ENCODE measurements at places on chromosomes 11 and 22.

DNA sequence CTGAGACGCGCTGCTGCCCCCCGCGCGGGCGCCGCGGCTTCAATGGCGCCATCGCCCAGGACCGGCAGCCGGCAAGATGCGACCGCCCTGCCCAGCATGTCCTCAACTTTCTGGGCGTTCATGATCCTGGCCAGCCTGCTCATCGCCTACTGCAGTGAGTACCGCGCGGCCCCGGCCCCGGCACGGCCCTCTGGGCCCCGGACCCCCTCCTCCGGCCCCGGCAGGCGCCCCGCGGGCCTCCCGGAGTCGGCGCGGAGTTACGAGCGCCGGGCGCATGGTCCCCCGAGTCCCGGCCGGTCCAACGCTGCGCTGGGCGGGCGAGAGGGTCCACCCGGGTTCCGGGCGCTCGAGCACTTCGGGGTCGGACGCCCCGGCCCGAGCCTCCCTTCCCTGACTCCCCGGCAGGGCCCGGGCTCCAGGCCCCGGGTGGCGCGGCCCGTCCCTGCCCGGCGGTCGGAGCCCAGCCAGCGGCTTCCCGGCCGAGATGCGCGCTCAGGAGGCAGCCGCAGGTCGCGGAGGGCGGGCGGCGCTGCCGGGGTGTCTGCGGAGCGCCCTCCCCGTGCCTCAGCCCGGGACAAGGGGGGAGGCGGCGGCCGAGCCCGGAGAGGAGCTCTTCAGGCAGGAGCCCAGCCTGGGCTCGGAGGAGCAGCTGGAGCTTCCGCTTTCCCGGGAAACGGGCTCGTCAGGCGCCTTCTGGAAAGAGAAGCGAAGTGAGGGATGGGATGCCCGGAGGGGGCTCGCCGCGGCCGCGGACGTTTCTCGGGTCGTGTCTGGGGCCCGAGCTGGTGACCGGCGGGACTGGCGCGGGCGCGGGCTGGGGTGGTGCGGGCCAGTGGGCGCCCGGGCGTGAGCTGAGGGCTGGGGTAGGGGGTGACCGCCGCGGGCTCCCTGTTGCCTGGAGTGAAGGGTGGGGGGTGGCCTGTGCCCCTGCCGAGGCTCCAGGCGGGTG lies 1337.8 kb downstream of the BRD1 start:
- no peak for DNase-seq

GRCh38 chr22:38230108-38230825 lies 28.5 kb downstream of the MAFF start:
- peak; percentile 21 for DNase-seq

- no peak for DNase-seq
Observed at GRCh38 chr11:72010529-72011233, 12.0 kb downstream of the IL18BP start.

- DNase-seq, result peak; percentile 76
Observed at GRCh38 chr22:35629406-35630216, 12.5 kb upstream of the MB start.

- no peak for DNase-seq
Observed at GRCh38 chr11:103652013-103652412, 384.4 kb upstream of the DDI1 start.

- no peak for DNase-seq
Observed at GRCh38 chr11:86150847-86151173, 81.9 kb upstream of the PICALM start.
